ENCODE measurements at places on chromosomes 7 and 10.

- DNase-seq = no peak
Observed at GRCh38 chr7:96426027-96426426, 104.1 kb upstream of the SLC25A13 start.

DNA sequence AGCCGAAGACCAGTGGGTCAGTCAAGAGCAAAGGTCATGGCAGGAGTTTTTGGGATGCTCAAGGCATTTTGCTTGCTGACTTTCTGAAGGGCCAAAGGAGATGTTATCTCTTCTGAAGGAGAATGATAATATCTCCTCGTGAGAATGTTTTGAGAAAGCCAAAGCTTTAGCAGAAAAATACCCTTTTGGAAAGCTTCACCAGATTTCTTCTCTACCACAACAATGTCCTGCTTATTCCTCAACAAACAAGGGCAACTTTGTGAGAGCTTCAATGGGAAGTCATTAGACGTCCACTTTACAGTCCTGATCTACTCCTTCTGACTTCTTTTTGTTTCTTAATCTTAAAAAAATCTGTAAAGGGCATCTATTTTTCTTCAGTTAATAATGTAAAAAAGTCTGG is 132.8 kb upstream of the DNAJB12 start:
- DNase-seq = no peak

DNA sequence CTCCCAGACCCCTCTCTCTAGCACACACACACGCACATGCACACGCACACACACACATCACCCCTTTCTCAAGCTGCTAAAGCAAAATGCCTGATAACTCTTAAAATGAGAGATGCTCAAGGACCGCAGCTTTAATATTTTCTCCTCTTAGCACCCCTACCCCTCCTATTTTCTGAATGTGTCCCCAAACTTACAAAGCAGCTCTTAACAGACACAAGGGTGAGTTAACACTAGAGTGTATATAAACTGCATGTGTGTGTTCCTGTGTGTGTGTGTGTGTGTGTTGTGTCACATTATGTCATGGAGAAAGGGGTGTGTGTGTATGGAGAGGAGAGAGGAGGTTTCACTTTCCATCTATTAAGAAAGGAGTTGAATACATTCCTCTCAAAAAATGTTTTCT is 1.3 kb downstream of the PTN start:
- no peak for DNase-seq

- DNase-seq = no peak
Observed at GRCh38 chr10:106577266-106577665, 587.2 kb downstream of the SORCS1 start.

- DNase-seq = no peak
Observed at GRCh38 chr10:97046456-97047082, 139.2 kb downstream of the SLIT1 start.

DNA sequence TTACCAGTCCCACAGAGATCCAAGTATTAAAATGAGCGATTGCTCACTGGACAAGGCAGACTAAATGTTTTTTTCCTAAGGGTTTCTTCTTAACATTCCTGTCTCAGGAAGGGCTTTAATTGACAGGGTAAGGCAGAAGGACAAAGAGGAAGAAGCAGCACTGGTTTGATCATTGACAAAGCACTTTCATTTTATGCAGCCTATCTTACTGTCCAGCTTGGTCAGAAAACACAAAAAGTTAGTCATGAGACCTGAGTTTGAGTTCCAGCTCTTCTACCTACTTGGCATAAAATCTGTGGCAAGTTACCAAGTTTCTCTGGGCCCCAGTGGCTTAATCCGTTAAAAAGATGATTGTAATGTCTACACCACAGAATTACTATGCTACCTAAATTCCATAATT is 458.5 kb downstream of the GFRA1 start:
- no peak for DNase-seq

DNA sequence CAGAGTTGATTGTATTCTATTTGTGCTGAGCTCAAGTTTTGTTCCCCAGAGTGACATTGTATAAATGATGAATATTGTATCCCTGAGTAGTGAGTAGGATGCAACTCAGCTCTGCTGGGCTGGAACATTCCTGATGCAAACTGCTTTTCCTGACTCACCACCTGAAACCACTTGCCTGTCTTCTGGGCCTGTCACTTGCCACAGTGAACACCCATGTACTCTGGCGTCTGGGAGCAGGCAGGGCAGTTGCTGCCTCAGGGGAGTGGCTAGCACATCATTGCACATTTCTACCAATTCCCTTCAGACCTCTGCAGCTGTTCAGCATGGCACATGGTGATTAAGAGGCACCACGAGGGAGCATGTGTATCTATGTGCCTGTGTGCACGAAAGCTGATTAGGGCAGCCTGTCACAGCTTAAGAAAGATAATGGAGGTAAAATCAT is 157.3 kb downstream of the SND1 start:
- DNase-seq = no peak

DNA sequence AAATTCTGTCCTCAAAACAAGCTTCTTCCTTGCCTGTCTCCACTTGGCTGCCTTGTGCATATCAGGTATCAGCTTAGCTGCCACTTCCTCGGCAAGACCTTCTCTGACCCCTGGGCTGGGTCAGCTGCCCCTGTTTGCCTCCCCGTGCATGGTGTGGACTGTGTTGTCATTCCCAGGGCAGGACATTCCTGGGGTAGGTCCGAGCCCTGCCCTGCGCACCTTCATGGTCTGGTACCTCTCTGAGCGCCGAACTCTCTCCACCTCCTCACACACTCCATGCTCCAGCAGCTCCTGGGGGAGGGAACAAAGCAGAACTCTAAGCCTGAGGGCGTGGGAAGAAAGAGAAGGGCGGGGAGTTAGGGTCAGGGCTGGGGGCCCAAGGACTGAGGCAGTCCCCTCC is 3.8 kb downstream of the POLM start:
- DNase-seq = no peak

GRCh38 chr7:121397822-121398221 is 1.7 kb upstream of the FAM3C start:
- DNase-seq = no peak

DNA sequence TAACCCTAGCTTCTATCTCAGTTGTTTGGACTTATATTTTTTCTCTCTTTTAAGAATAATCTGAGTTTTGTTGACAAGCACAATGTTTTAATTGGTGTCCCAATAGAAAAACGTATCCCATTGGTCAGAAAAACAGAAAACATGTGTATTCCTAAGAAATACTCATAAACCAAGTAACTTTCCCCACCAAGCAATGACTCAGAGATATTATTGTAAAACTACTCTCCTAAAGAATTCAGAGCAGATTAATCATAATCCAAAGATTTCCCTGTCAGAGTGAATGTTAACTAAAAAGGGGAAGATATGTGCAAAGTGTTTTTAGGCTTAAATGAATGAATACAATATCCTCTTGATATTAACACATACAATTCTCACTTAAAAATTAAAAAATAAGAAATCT is 29.4 kb upstream of the MBL2 start:
- DNase-seq = no peak

Data from NCI-H2107 (cell line).